A375 (cell line): ENCODE measurements at places on chromosomes 12 and 14. TPM values are rescaled to one million over a fixed set of nuclear protein-coding genes. Genes with fewer than 3 reads are reported as not detected.

Gene RFX4
- not detected in 2 replicates for total RNA-seq

Gene RBM23
- 65.1 and 69.1 TPM in 2 replicates for total RNA-seq

Gene EIF2S3B
- 0.57 and 2.8 TPM in 2 replicates for total RNA-seq

Gene PRH2
- total RNA-seq, result 0.91 and 0.98 TPM in 2 replicates

Gene TAS2R8
- total RNA-seq, result not detected in 2 replicates

Gene TAS2R20
- 0.24 and 0.91 TPM in 2 replicates for total RNA-seq

Gene EIF2B1
- total RNA-seq, result 133 and 214 TPM in 2 replicates

Gene SIX1
- 7.7 and 11.8 TPM in 2 replicates for total RNA-seq

Gene KRT71
- not detected in 2 replicates for total RNA-seq

Gene PRR4
- 9.5 and 14.6 TPM in 2 replicates for total RNA-seq

Gene ARMH4
- total RNA-seq, result 0.03 TPM in 1 of 2 replicates, not detected in the other

Gene KCNMB4
- 0.16 and 0.53 TPM in 2 replicates for total RNA-seq

Gene B4GALNT1
- total RNA-seq, result 25.6 and 26.7 TPM in 2 replicates

Gene PZP
- not detected in 2 replicates for total RNA-seq

Gene SDR9C7
- not detected in 2 replicates for total RNA-seq

Gene TAS2R9
- total RNA-seq, result not detected in 2 replicates
